ENCODE measurements at places on chromosomes 13 and 19. TPM values are rescaled to one million over a fixed set of nuclear protein-coding genes. Genes with fewer than 3 reads are reported as not detected.

- peak; percentile 99 for DNase-seq
Measured at GRCh38 chr19:45792470-45793177, at the start of gene DMWD. TSS of gene DMWD (minus strand) at chr19:45792845. CDS start at chr19:45792756, 89 bp downstream.

- no peak for DNase-seq
Measured at GRCh38 chr13:63731896-63732295, 2316.2 kb upstream of the PCDH20 start.

GRCh38 chr13:98664924-98665637, 87.4 kb downstream of the SLC15A1 start:
- DNase-seq: no peak

DNA sequence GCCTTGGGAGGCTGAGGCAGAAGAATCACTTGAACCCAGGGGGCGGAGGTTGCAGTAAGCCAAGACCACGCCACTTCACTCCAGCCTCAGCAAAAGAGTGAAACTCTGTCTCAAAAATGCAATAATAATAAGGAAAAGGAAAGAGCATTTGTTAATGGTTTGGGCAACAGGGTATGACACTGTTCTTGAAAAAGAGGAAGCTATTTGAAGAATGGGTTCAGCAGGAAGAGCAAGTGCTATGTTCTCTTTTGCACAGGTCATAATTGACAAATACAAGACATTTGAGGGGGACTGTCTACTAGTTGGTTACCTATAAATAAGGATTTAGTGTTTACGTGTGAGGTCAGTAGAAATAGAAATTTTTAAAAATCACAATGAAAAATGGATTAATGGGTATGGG, 218.3 kb downstream of the DCT start:
- no peak for DNase-seq

DNA sequence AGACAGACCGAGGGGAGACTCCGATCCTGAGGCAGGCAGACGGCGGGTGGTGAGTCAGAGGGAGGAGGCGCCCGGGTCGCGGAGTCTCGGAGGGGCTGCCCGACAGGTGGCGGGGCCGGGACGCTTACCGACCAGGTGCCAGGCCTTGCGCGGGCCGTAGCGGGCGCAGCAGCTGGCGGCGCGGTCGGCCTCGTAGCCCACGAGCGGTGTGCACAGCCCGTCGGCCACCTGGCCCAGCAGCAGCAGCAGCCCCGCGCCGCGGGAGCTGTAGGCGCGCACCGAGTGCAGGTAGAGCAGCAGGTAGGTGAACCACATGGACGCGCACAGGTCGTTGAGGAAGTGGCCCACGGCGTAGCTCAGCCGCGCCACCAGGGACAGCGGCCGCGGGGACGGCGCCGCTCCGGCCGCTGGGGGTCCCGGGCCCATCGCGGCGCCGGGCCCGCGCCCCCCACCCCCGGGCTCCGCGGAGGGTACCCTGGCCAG, 367 bp downstream of the MFSD12 start:
- DNase-seq: peak; percentile 91

GRCh38 chr13:34357435-34358232, 539.7 kb downstream of the RFC3 start:
- DNase-seq: no peak

- DNase-seq: no peak
Measured at GRCh38 chr13:46641274-46642081, 88.5 kb downstream of the LRCH1 start.

- peak; percentile 1 for DNase-seq
Measured at GRCh38 chr13:60061737-60062136, 102.0 kb downstream of the DIAPH3 start.

GRCh38 chr19:3665681-3666544, 34.4 kb downstream of the PIP5K1C start:
- peak; percentile 99 for DNase-seq

DNA sequence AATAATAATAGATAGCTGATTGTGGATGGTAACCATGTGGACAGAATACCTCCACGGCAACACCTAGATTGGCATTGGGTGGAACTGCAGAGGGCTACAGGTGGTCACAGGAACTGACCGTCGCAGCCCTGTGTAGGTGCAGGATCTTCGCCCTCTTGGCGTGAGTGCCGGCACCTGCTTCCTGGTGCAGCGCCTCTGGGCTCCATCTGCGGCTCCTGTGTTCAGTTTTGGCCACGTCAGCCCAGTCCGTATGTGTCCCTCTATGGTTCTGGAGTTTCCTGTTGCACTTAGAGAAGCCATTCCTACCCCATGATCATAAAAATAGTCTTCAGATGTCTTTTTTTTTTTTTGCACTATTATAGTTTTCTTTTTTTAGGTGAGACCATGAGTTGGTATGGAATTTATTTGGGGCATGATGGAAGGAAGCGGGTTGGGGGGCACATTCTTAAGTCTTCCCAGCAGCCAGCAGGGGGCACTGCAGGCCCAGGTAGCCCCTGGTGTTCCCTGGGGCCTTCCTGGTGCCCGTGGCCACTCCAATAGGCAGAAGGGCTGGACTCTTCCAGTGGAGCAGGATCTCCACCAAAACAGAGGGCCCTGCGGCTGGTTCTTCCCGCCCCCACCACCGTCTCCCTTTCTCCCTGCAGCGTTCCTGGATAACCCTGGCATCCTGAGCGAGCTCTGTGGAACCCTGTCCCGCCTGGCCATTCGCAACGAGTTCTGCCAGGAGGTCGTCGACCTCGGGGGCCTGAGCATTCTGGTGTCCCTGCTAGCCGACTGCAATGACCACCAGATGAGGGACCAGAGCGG, 10.1 kb upstream of the SLC25A42 start:
- peak; percentile 95 for DNase-seq

- peak; percentile 81 for DNase-seq
Measured at GRCh38 chr19:43504426-43505185, at the start of gene PHLDB3. TSS of gene PHLDB3 (minus strand) at chr19:43504746. CDS start at chr19:43504118, 628 bp downstream.

DNA sequence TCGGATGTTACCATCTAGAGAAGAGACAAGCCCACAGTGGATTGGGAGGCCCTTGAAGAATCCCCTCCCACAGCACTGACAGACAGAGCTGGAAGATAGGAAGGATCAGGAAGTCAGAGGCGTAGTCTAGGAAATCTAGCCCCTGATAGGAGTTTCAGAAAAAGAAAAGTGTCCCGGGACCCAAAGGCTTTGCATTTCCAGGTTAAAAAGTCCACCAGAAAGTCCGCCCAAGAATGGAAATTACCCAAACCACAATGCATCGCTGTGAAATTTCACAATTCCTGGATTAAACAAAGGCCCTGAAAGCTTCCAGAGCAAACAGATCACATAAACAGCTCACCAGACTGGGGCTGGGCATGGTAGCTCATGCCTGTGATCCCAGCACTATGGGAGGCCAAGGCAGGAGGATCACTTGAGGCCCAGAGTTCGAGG, 146.9 kb downstream of the KDM4B start:
- no peak for DNase-seq

DNA sequence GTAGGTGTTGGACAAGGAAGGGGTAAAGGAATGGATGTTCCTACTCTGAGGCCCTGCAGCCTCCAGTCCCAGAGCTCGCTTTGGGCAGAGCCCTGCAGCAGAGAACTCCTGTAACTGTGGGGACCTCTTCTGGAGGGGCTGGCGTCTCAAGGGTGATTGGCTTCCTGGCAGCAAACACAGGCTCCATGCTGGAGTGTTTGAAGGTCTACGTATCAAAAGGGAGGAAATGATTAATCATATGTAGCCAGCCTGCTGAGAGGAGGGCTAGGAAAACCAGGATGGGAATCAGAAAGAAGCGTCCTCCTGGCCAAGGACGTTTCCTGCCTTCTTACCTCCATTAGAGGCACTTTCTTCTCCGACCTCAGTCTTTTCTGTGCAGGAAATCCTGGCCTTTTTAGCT, 208.5 kb downstream of the TSHZ3 start:
- DNase-seq: no peak

GRCh38 chr13:53144826-53145225, 116.2 kb downstream of the OLFM4 start:
- no peak for DNase-seq

- no peak for DNase-seq
Measured at GRCh38 chr13:96082640-96083039, 7.3 kb upstream of the HS6ST3 start.

GRCh38 chr19:2041683-2042484, 9.2 kb downstream of the MKNK2 start:
- DNase-seq: peak; percentile 100

- DNase-seq: no peak
Measured at GRCh38 chr19:52336791-52337381, 843 bp downstream of the ZNF610 start.

DNA sequence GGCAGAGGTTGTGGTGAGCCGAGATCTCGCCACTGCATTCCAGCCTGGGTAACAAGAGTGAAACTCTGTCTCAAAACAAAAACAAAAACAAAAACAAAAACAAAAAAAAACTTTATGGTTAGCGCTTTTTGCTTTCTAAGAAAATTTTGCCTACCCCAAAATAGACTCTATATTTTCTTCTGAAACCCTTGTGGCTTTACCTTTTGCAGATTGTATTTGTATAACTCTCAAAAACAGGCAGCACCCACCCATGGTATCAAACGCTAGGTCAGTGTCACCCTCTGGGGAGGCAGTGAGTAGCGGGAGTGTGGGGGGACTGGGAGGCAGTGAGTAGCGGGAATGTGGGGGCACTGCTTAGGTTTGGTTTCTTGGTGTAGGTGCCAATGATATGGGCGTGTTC, 7.5 kb upstream of the SLC39A3 start:
- DNase-seq: no peak

GRCh38 chr19:50198431-50199258, 4.8 kb upstream of the MYH14 start:
- DNase-seq: no peak

DNA sequence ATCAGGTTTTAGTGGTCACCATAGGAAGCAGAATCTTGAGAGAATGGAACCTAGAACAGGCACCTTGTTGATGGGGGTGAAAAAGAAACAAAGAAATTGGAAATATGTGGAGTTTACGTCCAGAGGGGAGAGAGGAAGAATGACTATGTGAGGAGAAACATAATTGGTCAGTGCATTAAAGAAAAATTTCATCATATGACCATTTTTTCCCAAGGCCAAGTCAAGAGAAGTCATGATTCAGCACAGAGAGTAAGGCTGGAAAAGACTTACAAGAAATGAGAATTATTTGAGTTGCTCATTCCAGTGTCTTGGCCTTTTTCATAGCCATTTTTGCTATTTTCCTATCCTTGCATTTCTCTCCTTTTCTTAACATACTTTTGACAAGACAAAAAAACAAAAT, 421.7 kb downstream of the EFNB2 start:
- DNase-seq: no peak

GRCh38 chr13:67489016-67489415, 258.9 kb upstream of the PCDH9 start:
- no peak for DNase-seq

DNA sequence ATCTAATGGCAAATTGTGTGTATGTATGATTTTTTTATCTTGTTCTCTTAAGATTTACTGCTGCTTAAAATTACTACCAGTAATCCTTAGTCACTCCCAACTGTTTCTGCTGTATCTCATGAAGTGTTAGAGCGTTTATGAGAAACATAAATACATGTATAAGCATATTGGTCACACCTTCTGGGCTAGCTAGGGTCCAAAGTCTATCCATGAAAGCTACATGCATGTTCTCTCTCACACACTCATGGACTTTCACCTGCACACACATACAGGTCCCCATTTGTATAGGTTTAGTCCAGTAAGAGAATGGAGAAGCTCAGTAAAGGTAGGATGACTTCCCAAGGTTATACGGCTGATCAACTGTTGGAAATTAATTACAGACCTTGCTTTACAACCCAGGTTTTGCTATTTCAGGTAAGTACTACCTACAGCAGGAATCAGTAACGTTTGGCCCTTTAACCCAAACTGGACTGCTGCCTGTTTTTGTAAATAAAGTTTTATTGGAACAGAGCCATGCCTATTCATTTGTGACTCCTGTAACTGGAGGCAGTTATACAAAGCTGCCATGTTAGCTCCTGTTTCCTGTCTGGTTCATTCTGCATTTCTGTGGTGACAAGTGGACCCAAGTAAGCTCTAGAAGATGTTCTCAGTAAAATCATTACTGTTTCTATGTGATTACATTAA, 15.3 kb downstream of the METTL21C start:
- DNase-seq: no peak

DNA sequence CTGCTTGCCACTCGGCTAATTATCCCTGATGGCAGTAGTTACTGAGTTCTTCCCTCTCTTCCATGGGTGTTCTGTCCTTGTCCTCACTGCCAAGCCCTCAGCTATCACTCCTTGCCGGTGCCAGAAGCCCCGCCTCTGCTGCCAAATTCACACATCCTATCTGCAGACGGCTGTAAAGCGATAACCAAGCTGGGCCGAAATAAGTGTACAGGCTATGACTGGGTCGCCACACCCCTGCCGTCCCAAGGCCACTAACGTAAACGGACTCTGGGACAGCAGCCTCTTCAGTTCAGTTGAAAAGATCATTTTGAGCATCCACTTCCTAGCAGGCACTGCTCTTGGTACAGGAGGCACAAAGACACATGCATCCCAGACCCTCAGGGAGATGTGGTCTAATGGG, 13.3 kb downstream of the SLC7A1 start:
- no peak for DNase-seq

DNA sequence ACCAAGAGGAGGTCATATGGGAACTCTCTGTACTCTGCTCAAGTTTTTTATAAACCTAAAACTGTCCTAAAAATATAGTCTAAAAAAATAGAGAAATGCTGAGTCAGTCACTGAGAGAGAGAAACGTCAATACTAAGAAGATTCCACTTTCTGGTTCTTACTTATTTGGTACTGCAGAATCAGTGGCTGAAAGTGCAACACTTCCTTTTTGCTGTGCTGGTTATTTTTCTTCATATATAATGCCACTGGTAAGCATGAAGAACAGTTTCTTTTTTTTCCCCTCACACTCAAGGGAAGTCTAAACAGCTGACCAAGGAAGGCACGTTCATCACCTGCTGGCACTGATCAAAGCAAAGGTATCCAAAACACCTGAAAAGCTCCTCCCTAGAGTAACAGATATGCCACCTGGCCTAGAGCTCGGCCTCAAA, 44.3 kb upstream of the N4BP2L1 start:
- no peak for DNase-seq

DNA sequence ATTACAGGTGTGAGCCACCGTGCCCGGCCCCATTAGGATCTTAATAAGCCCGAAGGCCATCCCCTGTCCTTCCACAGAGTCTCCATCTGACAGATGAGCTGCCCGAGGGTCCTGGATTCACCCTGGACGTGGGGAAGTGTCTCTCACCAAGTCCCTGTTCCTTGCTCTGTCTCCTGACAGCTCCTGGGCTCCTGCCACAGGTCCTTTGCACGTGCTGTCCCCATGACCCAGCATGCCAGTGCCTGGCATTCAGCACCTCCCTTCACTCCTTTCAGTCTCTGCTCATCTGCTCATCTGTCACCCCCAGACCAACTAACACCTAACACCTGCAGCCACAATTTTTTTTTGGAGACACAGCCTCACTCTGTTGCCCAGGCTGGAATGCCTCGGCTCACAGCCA, 14.5 kb downstream of the CERS1 start:
- no peak for DNase-seq

Gene CFAP97D2
- total RNA-seq: not detected

Gene KLF16
- total RNA-seq: 20.5 TPM

Gene SLC17A7
- total RNA-seq: 0.14 TPM

Gene PROZ
- total RNA-seq: not detected

Gene PTGIR
- 0.18 TPM for total RNA-seq

Gene DCT
- total RNA-seq: not detected

Gene CEACAM3
- not detected for total RNA-seq

Gene KEAP1
- total RNA-seq: 82.3 TPM

Gene ZNF285
- total RNA-seq: 2.2 TPM

Gene PPFIA3
- total RNA-seq: 23.6 TPM
